Activated effector memory CD4-positive, alpha-beta T cell treated with anti-CD3 and anti-CD28 coated beads, Interleukin-2, amount 50 U/mL, for 16 hours (primary cell): ENCODE measurements at places on chromosomes 5 and 9.

- DNase-seq: no peak
Observed at GRCh38 chr9:112193572-112194288, 18.6 kb upstream of the SUSD1 start.

- no peak for DNase-seq
Observed at GRCh38 chr5:142945321-142945720, 175.1 kb downstream of the ARHGAP26 start.

DNA sequence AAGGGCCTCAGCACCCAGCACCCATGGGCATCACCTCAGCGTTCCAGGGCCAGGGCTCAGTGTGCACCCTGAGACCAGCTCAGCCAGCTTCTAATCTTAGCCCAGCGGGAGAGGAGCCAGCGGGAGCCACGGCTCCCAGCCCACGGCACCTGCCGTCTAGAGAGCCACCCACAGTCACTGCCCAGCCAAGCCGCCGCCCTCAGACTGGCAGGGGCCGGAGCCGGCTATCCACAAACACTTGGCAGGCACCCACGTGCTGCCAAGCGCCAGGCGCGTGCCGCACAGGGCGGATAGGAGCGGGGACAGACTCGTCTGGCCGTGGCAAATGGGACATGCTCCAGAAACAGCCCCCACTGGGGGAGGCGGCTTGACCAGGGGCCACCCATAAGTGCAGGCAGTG, 18.6 kb downstream of the BRD3 start:
- no peak for DNase-seq

- DNase-seq: no peak
Observed at GRCh38 chr5:144487207-144487606, 316.5 kb downstream of the KCTD16 start.

DNA sequence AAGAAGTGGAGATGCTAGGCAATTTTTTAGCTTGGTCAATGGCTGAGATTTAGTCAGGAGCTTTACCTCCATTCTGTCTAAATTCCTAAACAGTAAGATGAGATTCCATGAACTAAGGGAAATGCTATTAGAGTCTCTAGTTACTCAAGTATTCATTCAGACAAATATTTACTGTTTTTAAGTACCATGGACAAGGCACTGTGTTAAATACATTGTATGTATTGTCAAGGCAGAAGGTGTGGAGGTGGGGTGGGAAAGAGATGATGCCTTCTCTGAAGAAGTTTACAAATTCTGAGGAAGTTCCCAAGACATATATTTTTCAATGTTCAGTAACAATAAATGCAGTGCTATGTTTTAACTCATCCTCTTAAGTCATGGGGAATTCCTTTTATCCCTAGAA, 459.9 kb upstream of the NMUR2 start:
- DNase-seq: no peak

- DNase-seq: no peak
Observed at GRCh38 chr5:110663525-110663924, 62.9 kb downstream of the TMEM232 start.

DNA sequence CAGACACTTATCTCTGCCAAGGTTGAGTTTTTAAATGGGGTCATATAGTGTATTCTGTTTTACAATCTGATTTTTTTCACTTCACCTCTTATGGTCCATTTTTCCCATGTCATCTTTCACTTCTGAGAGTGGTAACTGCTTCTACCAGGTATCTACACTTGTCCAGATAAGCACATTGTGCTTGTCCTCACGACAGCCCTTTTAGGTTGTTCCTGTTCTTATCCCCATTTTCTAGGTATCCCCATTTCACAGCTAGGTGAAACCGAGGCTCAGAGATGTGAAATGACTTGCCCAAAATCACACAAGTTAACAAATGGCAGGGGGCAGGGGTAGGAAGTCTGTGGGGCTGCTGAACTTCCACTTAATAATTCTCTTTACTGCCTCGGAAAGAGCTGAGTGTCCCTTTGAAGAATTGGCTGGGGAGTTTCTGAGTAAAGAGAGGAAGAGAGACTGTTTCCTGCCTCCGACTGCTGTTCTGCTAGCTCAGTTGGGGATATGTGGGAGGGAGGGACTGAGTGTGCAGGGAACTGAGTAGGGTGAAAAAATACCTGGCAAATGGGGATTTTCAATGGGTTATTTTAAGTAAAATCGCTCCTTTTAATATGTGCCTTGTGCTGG, 255.4 kb downstream of the GRIA1 start:
- DNase-seq: no peak

DNA sequence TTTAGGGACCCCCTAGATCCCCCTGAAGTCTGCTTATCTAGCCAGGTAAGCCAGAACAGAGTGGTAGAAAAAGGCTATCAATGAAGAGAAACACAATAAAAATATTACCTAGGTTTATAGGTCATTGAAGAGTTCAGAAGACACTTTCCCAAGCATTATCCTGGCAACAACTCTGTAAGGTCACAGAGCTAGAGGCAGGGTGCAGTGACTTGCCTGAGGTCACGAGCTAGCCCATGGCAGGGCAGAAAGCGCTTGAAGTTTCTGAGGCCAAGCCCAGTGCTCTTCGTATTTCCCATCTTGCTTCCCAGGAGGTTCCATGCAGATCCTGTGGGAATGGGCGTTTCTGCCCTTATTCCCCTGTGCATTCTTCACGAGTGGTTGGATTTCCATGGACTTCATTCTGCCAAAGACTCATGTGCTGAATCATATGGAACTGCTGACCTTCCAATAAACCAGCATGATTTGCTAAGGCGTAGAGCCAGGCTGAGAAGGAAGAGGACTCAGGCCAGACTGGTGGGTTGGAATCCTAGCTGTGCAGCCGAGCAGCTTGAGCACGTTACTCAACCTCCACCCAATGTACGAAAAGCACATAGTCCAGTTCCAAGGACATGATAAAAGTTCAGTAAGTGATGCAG, 22.1 kb downstream of the TRMO start:
- DNase-seq: no peak
